Adrenal gland (tissue), 19 donors: ENCODE measurements at places on chromosomes 4 and X. TPM values are rescaled to one million over a fixed set of nuclear protein-coding genes. Genes with fewer than 3 reads are reported as not detected.

The AADAT gene
- 4.4 TPM for total RNA-seq

The NLGN3 gene
- 12.7 TPM for total RNA-seq

The CYBB gene
- total RNA-seq = 99.2 TPM

The SMPX gene
- not detected for total RNA-seq

The MUC7 gene
- not detected for total RNA-seq

The NDNF gene
- 3.6 TPM for total RNA-seq

The COL4A6 gene
- 0.91 TPM for total RNA-seq

The CTAG2 gene
- total RNA-seq = not detected

The CBR4 gene
- total RNA-seq = 31.6 TPM

The SPATA4 gene
- 0.57 TPM for total RNA-seq

The NUDT6 gene
- 18.4 TPM for total RNA-seq

The RIBC1 gene
- total RNA-seq = 2.9 TPM

The ITM2A gene
- total RNA-seq = 6.8 TPM

The LEF1 gene
- 25.6 TPM for total RNA-seq

The PAK3 gene
- total RNA-seq = 9.3 TPM

The FGF16 gene
- not detected for total RNA-seq

The GAGE12H gene
- not detected for total RNA-seq

The QRFPR gene
- total RNA-seq = 0.95 TPM

The TEX13D gene
- not detected for total RNA-seq

The CXorf51A gene
- total RNA-seq = not detected

The NHSL2 gene
- total RNA-seq = 3.6 TPM

The KLHL8 gene
- total RNA-seq = 7.3 TPM

The GRIA3 gene
- 18.9 TPM for total RNA-seq

The EDA gene
- 17.4 TPM for total RNA-seq

The MYOZ2 gene
- not detected for total RNA-seq

The ARMCX4 gene
- 20.6 TPM for total RNA-seq

The MAB21L2 gene
- 3.6 TPM for total RNA-seq

The TMEM35A gene
- 2.1 TPM for total RNA-seq

The CLNK gene
- total RNA-seq = not detected

The PPP3CA gene
- 43.2 TPM for total RNA-seq
